ENCODE measurements at places on chromosomes 4 and X.

DNA sequence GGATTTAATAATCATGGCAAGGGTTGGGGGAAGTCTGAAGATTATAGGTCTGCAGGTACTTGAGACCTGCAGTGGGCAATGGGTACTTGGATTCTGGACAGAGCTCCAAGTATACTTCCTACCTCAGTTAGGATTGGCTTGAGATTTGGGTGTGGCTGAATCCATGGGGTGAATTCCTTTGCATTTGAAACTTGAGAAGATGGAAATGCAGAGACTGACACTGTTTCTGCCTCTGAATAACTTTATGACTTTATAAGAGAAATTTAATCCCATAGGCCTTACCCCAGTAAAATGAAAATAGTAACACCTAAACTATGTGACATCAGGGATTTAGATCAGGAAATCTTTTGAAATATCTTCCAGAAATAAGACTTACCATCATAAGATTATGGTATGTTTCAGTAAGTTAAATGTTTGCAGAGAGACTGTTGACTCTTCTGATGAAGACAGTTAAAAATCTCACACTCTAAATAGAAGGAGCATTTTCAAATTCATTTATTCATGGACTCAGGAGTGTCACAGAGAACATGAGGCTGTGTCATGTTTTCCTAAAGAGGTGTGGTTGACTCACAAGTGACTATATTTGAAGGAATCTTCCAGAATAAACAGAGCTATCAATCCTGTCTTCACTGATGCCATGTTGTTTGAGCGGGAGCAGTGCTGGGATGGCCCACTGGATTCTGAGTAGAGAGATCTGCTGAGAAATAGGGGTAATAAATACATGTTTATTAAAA, 513.5 kb upstream of the NR3C2 start:
- no peak for DNase-seq

GRCh38 chr4:17773135-17773698, 8.2 kb downstream of the FAM184B start:
- DNase-seq, result no peak

DNA sequence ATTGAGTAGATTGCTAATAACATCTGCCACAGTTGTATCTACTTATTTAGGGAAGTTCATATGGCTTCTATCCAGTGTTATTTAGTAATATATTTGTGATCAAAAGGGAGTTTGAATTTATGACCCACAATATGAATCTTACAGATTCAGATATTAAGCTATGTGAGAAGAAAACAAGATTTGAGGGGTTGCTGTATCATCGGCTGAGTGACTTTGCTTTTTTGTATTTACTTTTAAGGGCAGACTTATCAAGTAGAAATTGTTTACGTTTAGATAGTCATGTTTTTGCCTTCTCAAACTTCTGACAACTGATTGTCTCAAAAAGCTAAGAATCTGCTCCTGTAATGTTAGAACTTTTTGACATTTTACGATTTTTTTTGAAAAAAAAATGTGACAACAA, 17.2 kb upstream of the DCK start:
- no peak for DNase-seq

- DNase-seq, result no peak
Observed at GRCh38 chr4:41579526-41579925, 41.6 kb downstream of the LIMCH1 start.

GRCh38 chr4:68606240-68606639, 30.1 kb upstream of the UGT2B17 start:
- DNase-seq, result no peak

DNA sequence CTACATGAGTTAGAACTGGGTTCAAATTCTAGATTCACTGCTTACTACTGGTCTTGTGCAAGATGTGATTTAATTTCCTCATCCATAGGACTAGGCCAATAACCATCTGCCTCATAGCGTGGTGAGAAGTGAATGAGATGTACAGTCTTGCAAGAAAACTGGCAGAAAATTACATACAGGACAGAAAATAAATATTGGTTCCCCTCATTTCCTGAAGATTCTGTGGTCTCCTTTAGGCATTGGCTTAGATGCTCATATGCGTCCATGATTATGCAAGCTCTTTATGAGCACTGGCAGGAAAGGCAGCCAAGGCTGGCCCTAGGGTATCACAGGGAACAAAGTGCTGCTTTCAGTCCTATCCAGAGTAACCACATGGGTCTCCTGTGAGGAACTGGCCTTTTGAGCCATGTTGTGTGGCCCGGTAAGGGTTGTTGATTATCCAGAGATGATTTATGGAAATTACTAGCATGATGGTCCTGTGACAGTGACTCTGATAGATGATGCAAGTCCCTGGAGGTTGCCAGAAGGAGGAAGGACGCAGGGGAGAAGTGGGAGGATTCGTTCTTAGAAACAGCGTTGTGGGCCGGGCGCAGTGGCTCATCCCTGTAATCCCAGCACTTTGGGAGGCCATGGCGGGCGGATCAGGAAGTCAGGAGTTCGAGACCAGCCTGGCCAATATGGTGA, 9.9 kb upstream of the MOB1B start:
- DNase-seq, result no peak

GRCh38 chr4:63786171-63786570, 623.1 kb downstream of the TECRL start:
- DNase-seq, result no peak

DNA sequence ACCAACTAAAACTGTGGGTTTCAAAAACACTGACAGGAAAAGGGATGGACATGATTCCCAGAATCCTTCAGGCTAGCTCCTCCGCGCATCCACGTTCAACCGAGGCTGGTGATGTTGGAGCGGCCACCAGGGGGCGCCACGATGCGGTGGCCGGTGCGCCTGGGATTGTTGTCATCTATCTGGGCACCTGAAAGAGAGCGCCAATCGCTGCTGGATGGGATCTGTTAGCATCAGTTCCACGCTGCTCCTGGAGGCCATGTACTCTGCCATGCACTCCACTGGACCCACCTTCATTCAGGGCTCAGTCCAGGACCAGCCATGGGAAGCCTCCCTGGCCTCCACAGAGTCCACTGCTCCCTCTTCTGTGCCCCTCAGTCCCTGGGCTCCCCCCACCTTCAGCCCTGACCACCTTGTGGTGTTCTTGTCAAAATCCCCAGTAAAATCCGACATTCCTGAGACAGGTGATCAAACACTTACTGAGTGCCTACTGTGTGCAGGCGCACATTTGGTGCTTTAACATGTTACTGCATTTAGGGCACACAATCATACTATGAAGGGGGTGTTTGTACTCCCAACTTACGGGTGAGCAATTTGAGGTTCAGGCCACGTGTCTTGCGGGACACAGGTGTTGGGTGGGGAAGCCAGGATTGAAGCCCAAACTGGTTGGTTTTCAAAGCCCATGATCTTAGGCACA, 71.1 kb downstream of the CRMP1 start:
- no peak for DNase-seq

DNA sequence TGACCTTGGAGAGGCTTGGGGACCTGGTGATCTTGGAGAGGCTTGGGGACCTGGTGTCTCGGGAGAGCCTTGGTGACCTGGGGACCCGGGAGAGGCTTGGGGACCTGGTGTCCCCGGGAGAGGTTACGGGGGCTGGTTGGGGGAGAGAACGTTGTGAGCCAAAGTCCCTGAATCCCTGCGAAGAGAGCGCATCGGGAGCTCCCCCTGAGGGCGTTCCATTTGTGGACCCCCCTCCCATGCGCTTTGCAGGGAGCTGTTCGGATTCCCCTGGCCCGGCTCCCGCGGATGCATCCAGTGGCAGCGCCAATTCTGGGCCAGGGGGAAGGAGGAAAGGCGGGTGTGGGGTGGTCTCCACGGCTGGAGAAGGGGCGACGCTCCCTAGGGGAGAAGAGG, 13.3 kb downstream of the SHOX start:
- DNase-seq, result no peak

GRCh38 chrX:22347491-22347890, 74.8 kb downstream of the CBLL2 start:
- DNase-seq, result no peak

DNA sequence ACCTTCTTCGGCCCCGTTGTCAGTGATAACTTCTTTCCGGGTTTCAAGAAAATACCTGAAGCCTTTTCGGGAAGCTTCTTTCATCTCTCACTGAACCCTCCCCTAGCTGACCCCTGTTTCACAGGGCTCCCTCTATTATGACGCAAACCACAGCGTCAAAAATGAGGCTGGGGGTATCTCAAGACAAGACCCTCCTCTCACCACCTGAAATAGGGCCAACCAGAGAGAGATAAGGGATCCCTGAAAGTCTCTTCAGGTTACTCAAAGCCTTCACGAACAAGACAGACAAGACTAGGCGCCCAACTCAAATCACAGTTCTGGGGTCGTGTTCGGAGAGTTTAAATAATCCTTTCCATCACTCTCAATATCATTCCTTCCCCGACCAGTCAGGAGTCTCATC, 1.2 kb downstream of the PHF8 start:
- no peak for DNase-seq

- DNase-seq, result no peak
Observed at GRCh38 chr4:19857380-19857779, 394.3 kb upstream of the SLIT2 start.

DNA sequence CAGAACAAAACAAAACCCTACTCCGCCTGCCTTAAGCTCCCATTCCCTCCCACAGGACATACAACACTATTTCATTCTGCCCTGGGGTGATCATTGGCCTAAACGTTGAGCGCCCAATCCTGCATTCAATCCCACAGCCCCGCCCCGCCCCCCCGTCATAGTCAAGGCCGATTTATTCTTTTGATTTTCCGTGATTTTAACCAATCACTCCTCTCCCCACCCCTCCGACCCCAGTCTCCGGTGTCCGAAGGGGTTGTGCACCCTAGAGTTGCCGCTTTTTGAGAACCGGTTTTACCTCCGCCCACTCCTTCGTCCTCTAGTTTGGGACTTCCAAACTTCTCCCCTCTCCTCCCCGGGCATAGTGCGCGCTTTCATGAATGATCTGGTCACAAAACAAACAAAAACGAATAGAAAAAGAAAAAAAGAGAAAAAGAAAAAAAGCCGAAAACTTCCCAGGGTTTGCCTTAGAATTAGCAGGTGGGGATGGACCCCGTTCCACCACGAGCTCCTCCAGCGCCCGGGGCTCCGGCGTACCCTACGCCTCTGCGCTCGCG, 446 bp upstream of the UBE2A start:
- no peak for DNase-seq

DNA sequence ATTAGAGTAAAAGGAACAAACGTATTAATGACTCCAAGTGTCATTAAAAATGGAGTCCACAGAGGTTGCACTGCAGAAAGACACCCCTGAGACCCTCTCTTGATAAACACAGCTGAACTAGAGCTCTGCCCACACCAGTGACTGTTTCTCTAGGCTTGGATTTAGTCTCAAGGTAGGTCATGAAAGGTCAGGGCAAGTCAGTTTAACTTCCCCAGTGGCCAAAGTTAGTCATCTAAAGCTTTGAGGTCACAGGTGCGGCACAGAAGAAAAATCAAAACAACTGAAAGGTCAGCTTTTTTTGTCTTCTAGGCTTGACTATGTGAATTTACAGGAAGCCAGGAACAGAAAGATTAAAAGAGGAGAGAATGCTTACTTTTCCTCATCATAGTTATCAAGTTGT, 749.6 kb downstream of the RAB28 start:
- DNase-seq, result no peak

DNA sequence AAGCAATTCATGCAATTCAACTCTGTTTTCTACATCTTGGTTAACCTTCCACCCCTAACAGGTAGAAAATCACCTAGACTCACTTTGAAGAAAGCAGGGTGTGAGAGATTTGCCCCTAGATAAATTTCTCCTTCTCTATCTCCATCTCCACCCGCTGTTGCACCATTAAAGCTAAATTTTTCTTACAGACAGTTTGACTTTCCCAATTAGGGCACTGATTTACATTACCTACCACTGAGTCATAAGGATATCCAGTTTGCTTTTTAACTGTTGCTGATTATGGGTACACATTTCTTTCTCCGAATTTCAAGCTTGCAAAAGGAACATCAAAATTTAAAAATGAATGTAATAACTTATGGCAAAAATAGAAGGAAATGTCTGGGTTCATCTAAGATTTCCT, 13.0 kb downstream of the SLC7A11 start:
- no peak for DNase-seq

- DNase-seq, result no peak
Observed at GRCh38 chr4:149719357-149719756, 96.3 kb downstream of the IQCM start.

GRCh38 chrX:86016139-86016538, 31.2 kb downstream of the CHM start:
- no peak for DNase-seq

DNA sequence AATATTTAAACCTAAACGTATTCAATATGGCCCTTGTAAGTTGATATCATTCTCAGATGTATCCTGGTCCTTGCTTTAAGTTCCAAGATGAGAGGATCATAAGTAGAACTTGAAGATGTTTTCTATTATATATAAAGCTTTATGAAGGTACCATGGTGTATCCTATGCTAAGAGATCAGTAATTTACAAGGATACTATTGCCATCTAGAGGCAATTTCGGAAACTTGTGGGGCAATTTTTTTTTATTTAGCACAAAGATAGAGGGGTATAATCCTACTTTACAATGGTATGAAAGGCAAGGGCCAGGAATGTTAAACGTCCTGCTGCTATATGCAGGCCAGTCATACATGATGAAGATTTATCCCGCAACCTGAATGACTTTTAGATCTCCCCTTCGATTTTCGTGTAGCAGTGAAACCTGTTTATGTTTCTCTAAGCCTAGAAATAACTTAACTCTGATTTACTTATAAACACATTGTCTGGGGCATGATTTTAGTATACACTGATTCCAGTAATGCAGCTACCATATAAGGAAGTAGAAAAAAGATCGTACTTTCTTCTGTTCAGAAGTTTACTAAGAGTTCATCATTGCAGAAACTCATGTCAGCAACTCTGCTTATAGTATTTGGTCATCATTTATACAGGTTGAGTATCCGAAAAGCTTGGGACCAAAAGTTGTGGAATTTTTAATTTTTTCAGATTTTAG, 2.6 kb downstream of the SLC25A31 start:
- DNase-seq, result no peak

DNA sequence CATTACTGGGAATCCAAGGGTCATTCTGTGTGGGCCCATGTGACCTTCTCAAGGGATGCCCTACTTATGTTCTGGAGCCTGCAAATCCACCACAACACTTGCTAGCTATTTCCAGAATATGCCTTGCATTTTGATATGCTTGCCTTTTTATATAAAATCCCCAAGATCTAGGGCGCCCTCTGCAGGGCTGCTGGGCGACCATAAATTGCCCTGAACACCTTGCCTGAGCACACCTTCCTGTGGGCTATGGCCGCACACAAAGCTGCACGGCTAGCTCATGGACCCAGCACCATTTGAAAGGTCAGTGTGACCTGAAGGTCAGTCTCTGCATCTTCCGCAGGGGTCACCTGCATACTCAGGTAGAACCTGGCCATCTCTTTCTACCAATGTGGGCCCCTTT, 311.7 kb downstream of the NLGN4X start:
- no peak for DNase-seq

DNA sequence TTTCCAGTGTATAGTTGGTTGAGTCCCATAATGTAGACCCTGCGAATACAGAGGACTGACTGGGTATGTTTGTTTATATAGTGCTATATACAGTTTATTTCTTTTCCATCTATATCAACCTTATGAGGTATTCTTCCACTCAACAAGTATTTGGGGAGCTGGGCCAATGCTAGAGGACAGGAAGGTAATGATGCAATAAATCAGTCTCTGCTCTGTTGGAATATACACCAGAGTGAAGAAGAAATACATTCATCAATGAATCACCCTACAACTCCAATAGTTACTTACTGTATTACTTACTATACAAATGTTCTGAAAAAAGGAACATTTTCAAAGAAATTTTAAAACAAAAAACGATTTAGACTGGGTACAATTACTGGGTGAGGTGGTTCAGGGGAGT, 2.1 kb upstream of the ARSJ start:
- DNase-seq, result no peak
